ENCODE measurements at places on chromosomes 13 and 19.

DNA sequence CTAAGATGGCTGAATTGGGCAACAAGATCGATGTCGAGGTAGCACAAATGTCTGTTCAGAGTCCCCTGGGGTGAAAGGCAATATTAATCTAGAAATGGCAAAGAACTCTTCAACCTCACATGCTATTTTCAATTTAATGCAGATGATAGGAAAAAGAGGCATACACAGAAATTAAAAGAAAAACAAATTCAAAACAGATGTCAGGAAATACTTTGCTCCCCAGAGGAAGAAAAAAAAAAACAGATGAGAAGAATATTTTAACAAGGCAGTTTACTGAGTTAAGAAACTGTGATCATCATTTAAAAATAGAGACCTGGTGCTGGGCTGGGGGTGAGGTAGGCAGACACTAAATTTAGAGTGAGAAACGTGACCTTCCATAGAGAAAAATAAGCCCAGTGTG is 421.9 kb upstream of the ARGLU1 start:
- H3K27ac ChIP-seq: no peak overlapping the region
- H3K4me1 ChIP-seq: no peaks in the 10 kb centered on the region
- peak overlapping the region; percentile 26 for H3K4me3 ChIP-seq

- H3K4me3 ChIP-seq: no peak overlapping the region
- DNase-seq: peak; percentile 79
- H3K27me3 ChIP-seq: no peaks in the 10 kb centered on the region
- peak overlapping the region; percentile 72 for H3K27ac ChIP-seq
- H3K36me3 ChIP-seq: no peaks in the 10 kb centered on the region
- peaks cover 4% of the 10 kb centered on the region for H3K4me1 ChIP-seq
These were observed 502.4 kb downstream of the MYO16 start for GRCh38 chr13:109131698-109132257.

GRCh38 chr19:897442-898039 is 4.3 kb downstream of the RNU6-9 start:
- H3K36me3 ChIP-seq: peaks cover 26% of the 10 kb centered on the region
- no peak overlapping the region for H3K27ac ChIP-seq
- no peak for DNase-seq
- H3K27me3 ChIP-seq: no peaks in the 10 kb centered on the region
- H3K4me1 ChIP-seq: peaks cover 12% of the 10 kb centered on the region

DNA sequence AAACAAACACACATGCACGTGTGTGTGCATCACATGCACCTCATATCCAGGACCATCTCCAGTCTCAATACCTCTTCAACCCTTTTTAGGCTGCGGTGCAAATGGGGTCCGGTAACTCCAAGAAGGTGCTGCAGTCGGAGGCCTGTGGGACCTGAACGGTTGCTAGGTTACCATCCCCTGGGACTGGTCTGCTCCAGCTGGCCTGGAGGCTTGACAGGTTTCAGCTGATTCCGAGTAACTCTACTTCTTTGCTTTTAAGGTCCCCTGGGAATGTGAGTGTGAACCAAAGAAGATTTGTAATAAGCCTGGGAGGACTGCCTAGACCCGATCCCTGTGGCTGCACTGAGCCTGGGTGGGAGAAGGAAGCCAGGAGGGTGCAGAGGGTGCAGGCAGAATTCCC is 117.5 kb downstream of the CCNA1 start:
- H3K4me3 ChIP-seq: no peak overlapping the region
- DNase-seq: no peak

GRCh38 chr19:10292789-10293636 is 3.3 kb downstream of the ICAM5 start:
- H3K4me3 ChIP-seq: no peak overlapping the region
- no peak overlapping the region for H3K27ac ChIP-seq
- H3K36me3 ChIP-seq: peaks cover 3% of the 10 kb centered on the region
- peaks cover 60% of the 10 kb centered on the region for H3K4me1 ChIP-seq

GRCh38 chr19:34182125-34182524 is 9.8 kb downstream of the LSM14A start:
- H3K27me3 ChIP-seq: no peaks in the 10 kb centered on the region
- H3K36me3 ChIP-seq: peaks cover 2% of the 10 kb centered on the region
- H3K4me3 ChIP-seq: no peak overlapping the region
- no peak overlapping the region for H3K27ac ChIP-seq
- DNase-seq: no peak
- H3K4me1 ChIP-seq: peaks cover 8% of the 10 kb centered on the region

DNA sequence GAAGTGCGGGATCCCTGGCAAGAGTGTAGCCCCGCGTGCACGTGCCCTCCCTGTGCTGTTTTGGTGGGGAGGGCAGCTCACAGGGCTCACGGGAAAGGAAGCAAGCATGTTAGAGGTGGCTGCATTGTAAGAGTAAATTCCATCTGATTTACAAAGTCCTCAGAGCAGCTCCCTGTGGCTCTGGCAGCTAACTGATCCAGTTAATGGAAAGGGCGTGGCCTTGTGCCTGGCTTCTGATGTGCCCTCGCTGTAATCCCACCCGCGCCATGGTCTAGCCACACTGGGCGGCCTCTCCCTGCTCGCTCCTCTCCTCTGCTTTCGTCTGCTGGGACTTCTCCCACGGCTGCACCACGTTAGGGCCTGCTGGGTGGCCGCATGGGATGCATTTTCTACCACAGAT is 258.5 kb downstream of the FGF9 start:
- H3K4me3 ChIP-seq: no peak overlapping the region
- H3K4me1 ChIP-seq: no peaks in the 10 kb centered on the region

- DNase-seq: no peak
- H3K27ac ChIP-seq: no peak overlapping the region
- peaks cover 6% of the 10 kb centered on the region for H3K4me1 ChIP-seq
- H3K27me3 ChIP-seq: peaks cover 6% of the 10 kb centered on the region
- H3K4me3 ChIP-seq: no peak overlapping the region
- H3K36me3 ChIP-seq: peaks cover 24% of the 10 kb centered on the region
These were observed 7.3 kb downstream of the TMEM147 start for GRCh38 chr19:35552534-35553384.

- H3K27ac ChIP-seq: no peak overlapping the region
- H3K36me3 ChIP-seq: no peaks in the 10 kb centered on the region
- no peak overlapping the region for H3K4me3 ChIP-seq
These were observed 14.7 kb upstream of the EVI5L start for GRCh38 chr19:7815325-7815724.

DNA sequence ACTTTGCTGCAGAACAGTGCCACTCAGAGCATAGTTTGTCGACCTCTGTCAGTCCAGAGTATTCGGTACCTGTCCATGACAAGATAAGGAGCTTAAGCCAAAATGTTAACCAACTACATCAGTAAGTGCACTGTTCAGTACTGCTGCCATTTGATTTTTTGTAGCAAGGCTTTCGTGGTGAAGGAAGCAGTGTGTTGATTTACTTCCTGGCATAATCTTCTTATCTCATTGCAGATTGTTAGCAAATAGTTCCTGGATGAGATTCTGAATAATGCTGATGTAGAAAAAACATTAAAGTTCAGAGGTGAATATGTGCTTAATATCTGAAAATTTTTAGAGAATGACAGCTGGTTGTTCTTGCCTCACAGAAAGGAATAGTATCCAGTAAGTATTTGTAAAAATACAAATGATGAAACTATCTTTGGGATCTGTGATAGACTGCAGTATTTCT is 85.7 kb downstream of the LRRC63 start:
- H3K27me3 ChIP-seq: no peaks in the 10 kb centered on the region
- peaks cover 2% of the 10 kb centered on the region for H3K4me1 ChIP-seq
- peak overlapping the region; percentile 53 for H3K27ac ChIP-seq

DNA sequence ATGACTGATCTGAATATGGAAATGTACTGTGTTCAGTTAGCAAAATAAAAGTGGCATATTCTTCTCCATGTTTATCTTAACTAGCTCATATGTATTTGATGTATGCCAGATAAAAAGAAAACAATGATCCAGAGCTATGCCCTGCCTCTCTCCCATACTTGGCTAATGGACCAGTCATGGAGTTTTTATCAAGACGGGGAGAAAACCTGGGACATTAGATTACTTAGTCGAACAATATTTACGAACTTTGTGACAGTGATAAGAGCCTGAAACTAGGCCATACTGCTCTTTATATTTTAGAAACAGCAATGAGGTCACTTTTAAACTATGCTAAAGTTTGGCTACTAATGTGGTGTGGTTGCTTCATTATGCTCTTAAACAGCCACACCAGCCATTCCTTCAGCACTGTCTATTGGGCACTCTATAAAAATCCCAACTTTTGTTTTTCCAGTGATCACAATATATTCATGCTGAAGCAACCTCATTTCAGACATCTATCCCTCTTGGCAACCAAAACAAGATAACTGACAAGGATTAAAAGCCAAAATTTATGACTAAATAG is 265.0 kb downstream of the FGF14 start:
- DNase-seq: no peak
- H3K27ac ChIP-seq: no peak overlapping the region
- H3K4me1 ChIP-seq: no peaks in the 10 kb centered on the region
- no peaks in the 10 kb centered on the region for H3K36me3 ChIP-seq
- no peaks in the 10 kb centered on the region for H3K27me3 ChIP-seq

GRCh38 chr13:45847554-45848224 is 3.9 kb downstream of the SIAH3 start:
- peaks cover 95% of the 10 kb centered on the region for H3K27me3 ChIP-seq
- peaks cover 21% of the 10 kb centered on the region for H3K4me1 ChIP-seq
- DNase-seq: peak; percentile 60
- no peak overlapping the region for H3K27ac ChIP-seq
- H3K36me3 ChIP-seq: no peaks in the 10 kb centered on the region
